ENCODE measurements at places on chromosomes 13 and 19. TPM values are rescaled to one million over a fixed set of nuclear protein-coding genes. Genes with fewer than 3 reads are reported as not detected.
A peak's percentile ranks its signal among the peaks of the same experiment; 100 is the strongest.

- no peak overlapping the region for H3K27ac ChIP-seq
- peaks cover 10% of the 10 kb centered on the region for H3K36me3 ChIP-seq
- DNase-seq = no peak
- no peaks in the 10 kb centered on the region for H3K27me3 ChIP-seq
Observed at GRCh38 chr13:27551562-27551961, 68.8 kb downstream of the LNX2 start.

DNA sequence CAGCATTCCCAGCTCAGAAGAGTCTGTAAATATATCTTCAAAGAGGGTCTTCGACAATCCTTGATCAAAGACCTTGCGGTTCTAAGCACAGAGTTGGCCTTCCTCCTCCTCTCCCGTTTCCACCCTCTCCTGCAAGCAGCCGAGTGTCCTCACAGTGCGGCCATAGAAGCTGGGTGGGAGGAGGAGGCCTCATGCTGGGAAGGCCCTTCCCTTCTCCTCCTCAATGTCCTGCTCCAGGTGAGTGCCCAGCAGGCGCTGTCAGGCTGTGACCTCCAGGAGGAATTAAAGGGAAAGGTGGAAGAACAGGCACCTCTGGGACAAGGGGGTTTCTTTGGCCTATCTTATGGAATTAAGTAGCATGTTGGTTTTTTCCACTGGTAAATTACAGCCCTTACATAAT lies 674.2 kb upstream of the ARGLU1 start:
- H3K4me1 ChIP-seq = no peaks in the 10 kb centered on the region
- no peak overlapping the region for H3K27ac ChIP-seq
- H3K36me3 ChIP-seq = no peaks in the 10 kb centered on the region
- H3K27me3 ChIP-seq = no peaks in the 10 kb centered on the region
- no peak overlapping the region for H3K4me3 ChIP-seq

GRCh38 chr19:5572556-5573286 lies 5.0 kb upstream of the TINCR start:
- H3K27me3 ChIP-seq = peaks cover 4% of the 10 kb centered on the region
- H3K36me3 ChIP-seq = no peaks in the 10 kb centered on the region
- H3K4me3 ChIP-seq = no peak overlapping the region

DNA sequence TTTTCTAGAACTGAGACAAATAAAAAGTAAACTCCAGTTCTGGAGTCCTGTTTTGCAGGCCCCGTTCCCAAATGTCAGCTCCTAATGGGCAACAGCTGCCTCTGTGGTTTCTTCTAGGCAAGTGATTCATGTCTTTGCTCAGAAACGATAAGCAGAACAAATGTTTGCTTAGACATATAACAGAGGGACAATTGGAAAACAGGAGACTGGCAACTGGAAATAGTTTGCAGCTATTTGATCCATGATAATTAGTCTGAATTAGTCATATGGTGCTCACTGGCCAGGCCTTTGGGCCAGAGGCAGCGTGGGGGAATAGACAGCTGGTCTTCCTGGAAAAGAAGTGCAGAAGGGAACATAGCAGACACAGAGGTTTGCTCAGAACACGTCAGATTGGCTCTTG lies 29.2 kb upstream of the TSHZ3 start:
- H3K27ac ChIP-seq = peak overlapping the region; percentile 11
- no peak overlapping the region for H3K4me3 ChIP-seq
- peak; percentile 98 for DNase-seq
- H3K27me3 ChIP-seq = no peaks in the 10 kb centered on the region

GRCh38 chr13:44244288-44244687 lies 129.3 kb upstream of the SERP2 start:
- no peak overlapping the region for H3K4me3 ChIP-seq
- H3K27me3 ChIP-seq = no peaks in the 10 kb centered on the region
- H3K4me1 ChIP-seq = peaks cover 28% of the 10 kb centered on the region

- peak; percentile 100 for DNase-seq
- H3K27me3 ChIP-seq = no peaks in the 10 kb centered on the region
- H3K4me1 ChIP-seq = peaks cover 58% of the 10 kb centered on the region
- peaks cover 4% of the 10 kb centered on the region for H3K36me3 ChIP-seq
Observed at GRCh38 chr19:4911786-4912672, 2.7 kb downstream of the UHRF1 start.

DNA sequence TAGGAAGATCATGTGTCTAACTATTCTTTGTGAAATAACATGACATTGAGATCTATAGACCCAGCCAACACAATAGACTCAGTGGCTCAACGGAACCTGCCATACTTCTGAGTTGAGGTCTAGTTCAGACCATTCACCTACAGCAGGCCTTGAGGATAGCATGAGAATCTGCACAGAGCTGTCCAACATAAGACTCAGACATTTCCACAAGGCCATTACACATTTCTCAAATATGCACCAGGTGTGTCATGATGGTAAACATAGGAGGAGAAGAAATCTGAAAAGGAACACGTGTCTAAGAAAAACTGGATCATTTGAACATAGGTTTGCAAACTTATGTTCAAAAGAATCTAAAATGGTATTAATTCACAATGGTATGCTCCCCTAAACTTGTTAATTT lies 421.4 kb downstream of the SLITRK6 start:
- H3K27me3 ChIP-seq = no peaks in the 10 kb centered on the region
- no peak for DNase-seq
- no peak overlapping the region for H3K27ac ChIP-seq
- H3K36me3 ChIP-seq = no peaks in the 10 kb centered on the region

The SOX21 gene
- 0.77 TPM for total RNA-seq
